GM12878 (cell line): ENCODE measurements at places on chromosomes 3 and 15.

DNA sequence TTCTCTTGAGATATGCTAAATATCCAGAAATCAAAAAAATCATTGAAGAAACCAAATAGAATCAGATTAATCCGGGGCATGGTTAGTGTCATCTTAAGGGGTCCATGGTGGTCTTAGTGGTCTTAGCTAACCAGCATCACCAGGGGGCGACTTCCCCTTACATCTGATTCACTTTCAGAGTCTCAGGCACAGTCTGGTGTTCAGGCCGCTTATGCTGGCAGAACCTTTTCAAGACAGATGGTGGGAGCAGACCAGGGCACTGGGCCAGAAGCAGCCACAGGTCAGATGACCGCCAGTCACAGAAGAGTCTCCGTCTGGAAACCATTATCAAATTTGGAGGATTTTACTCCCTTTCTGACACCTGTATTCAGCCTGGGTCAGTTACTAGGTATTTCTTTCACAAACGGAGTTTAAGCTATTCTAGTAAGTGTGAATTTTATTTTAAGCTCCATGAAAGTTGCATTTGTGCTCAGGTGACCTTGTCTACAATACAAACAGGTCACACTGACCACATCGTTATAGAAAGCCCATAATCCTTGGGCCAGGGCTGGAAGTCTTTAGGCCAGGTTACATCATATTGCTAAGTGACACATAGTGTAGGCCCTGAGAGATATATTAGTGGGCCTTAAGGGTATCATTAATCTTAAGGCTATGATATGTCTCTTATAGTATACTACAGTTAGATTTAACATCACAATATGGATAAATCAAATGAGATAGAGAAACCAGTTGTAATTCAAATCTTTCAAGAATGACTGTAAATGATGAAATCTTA lies 365.5 kb downstream of the GBE1 start:
- no peaks in the 10 kb centered on the region for H3K4me1 ChIP-seq
- H3K36me3 ChIP-seq: no peaks in the 10 kb centered on the region
- H3K27me3 ChIP-seq: no peaks in the 10 kb centered on the region
- no peak overlapping the region for H3K4me3 ChIP-seq
- no peak for DNase-seq
- H3K27ac ChIP-seq: no peak overlapping the region

DNA sequence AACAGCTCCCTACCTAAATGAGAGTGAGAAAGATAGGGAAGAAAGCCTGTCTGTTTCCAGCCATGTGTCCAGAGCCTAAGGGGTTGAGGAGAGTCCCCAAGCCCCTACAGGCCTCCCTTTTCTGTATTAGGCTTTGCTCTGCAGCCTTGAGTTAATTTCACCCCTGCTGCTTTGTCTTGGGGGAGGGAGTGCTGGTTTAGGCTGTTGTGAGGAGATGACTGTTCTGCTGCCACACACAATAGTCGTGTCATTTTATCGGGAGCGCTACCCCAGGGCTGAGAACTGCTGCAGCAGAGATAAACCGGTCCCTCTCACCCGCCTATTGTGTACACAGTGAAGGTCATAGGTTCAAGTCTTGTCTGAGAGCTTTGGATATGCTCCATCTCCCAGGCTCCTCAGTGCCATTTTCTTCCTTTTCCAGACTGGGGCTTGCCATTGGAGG lies 1.4 kb downstream of the ZNF609 start:
- H3K4me1 ChIP-seq: peaks cover 46% of the 10 kb centered on the region
- H3K27ac ChIP-seq: peak overlapping the region; percentile 79
- H3K36me3 ChIP-seq: no peaks in the 10 kb centered on the region
- DNase-seq: no peak
- H3K27me3 ChIP-seq: no peaks in the 10 kb centered on the region

DNA sequence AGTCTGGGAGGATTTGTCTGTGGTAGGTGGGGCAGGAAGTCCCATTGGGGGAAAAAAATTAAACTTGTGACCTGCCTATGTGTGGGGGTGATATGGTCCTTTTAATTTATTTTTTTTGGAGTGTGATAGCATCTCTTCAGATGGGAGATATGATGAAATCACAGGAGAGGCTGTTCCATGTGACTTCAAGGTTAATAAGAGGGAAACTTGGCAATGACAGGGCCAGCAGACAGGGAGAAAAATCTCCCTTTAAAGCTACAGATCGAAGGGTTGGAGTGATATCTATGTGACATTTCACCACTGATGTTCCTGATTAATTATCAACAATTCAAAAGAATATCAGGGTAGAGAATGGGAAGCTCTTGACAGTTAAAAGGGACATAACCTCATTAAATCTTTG lies 886.9 kb downstream of the TUSC7 start:
- H3K27ac ChIP-seq: no peak overlapping the region
- no peaks in the 10 kb centered on the region for H3K36me3 ChIP-seq
- peaks cover 3% of the 10 kb centered on the region; the same call in 1 of the 2 replicates for H3K4me1 ChIP-seq
- DNase-seq: no peak
- no peaks in the 10 kb centered on the region for H3K27me3 ChIP-seq

DNA sequence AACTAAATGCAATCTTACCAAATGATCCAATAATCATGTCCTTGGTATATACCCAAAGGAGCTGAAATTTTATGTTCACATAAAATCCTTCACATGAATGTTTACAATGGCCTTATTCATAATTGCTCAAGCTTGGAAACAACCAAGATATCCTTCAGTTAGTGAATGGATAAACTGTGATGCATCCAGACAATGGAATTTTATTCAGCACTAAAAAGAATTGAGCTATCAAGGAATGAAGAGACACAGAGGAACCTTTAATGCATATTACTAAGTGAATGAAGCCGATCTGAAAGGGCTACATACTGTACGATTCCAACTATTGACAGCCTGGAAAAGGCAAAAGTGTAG lies 168.4 kb downstream of the PDE8A start:
- DNase-seq: no peak
- no peak overlapping the region for H3K4me3 ChIP-seq
- no peaks in the 10 kb centered on the region for H3K36me3 ChIP-seq
- H3K27ac ChIP-seq: no peak overlapping the region
- H3K4me1 ChIP-seq: no peaks in the 10 kb centered on the region
- no peaks in the 10 kb centered on the region for H3K27me3 ChIP-seq

- peaks cover 2% of the 10 kb centered on the region; the same call in 1 of the 2 replicates for H3K4me1 ChIP-seq
- peaks cover 8% of the 10 kb centered on the region for H3K27me3 ChIP-seq
- H3K4me3 ChIP-seq: no peak overlapping the region
- H3K36me3 ChIP-seq: no peaks in the 10 kb centered on the region
Measured at GRCh38 chr3:9503283-9503682, 50.3 kb downstream of the LHFPL4 start.

DNA sequence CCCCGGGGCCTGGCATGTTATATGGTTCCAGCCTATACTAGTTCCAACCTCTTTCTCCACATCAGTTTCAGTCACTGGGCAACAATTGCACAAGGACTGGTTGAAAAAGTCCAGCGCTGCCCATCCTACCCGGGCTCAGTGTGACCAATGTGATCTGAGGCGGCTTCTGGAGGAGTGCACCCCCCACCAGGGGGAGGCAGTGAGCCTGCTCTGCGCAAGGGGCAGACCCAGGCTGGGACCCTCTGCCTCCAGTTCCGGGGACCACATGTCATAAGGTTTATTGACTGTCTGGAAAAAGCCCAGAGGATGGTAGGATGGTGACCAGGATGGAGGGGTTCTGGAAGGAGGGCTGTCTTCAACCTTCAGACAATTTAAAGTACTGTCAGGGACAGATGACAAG lies 25.6 kb upstream of the NR2E3 start:
- no peaks in the 10 kb centered on the region for H3K27me3 ChIP-seq
- DNase-seq: no peak
- H3K4me1 ChIP-seq: peaks cover 22% of the 10 kb centered on the region
- no peak overlapping the region for H3K4me3 ChIP-seq
- no peaks in the 10 kb centered on the region for H3K36me3 ChIP-seq

- H3K36me3 ChIP-seq: no peaks in the 10 kb centered on the region
- no peak overlapping the region for H3K4me3 ChIP-seq
- no peaks in the 10 kb centered on the region for H3K4me1 ChIP-seq
- H3K27ac ChIP-seq: no peak overlapping the region
Measured at GRCh38 chr3:44415421-44415820, 62.0 kb downstream of the ZNF445 start.

- H3K36me3 ChIP-seq: peaks cover 46% of the 10 kb centered on the region
- peaks cover 14% of the 10 kb centered on the region for H3K4me1 ChIP-seq
- H3K27me3 ChIP-seq: no peaks in the 10 kb centered on the region
- DNase-seq: no peak
- H3K27ac ChIP-seq: no peak overlapping the region
Measured at GRCh38 chr3:127701280-127701911, 28.6 kb downstream of the ABTB1 start.

GRCh38 chr15:74785194-74786032 lies 3.5 kb downstream of the CSK start:
- no peaks in the 10 kb centered on the region for H3K27me3 ChIP-seq
- H3K36me3 ChIP-seq: no peaks in the 10 kb centered on the region; the same call in 1 of the 2 replicates
- DNase-seq: no peak
- peak overlapping the region; percentile 96 for H3K27ac ChIP-seq
- peak overlapping the region; percentile 94 for H3K4me3 ChIP-seq

GRCh38 chr15:81531109-81531592 lies 157.1 kb upstream of the TMC3 start:
- no peak overlapping the region for H3K27ac ChIP-seq
- DNase-seq: no peak
- no peaks in the 10 kb centered on the region for H3K36me3 ChIP-seq
- H3K4me3 ChIP-seq: no peak overlapping the region

GRCh38 chr15:99054025-99054387 lies 46.4 kb upstream of the PGPEP1L start:
- no peak overlapping the region for H3K27ac ChIP-seq
- no peaks in the 10 kb centered on the region for H3K36me3 ChIP-seq
- DNase-seq: no peak
- H3K27me3 ChIP-seq: no peaks in the 10 kb centered on the region

DNA sequence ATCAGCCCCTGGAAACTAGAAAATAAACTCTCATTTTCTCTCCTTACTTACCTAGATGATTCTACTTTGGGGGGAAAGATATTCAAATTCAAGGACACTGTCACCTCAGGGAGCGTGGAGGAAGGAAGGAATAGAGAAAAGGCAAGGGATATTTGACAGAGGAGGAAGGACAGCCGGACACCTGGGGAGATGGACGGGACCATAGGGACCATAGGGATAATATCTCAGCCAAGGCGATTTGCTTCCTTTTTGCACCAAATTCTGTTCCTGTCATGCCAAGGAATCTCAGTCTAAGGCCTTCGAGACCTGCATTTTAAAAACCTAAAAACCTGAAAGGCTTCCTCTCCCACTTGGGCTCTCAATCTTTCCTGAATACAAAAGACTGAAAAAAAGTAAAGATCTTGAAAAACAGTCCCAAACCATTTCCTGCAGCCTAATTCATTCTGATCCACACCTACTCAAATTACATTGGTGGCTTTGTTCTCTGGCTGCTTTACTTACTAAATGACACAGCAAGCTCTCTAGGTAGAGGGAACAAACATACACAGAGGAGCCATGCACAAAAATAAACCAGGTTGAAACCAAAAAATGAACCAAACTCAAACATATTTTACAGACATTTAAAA lies 73.9 kb upstream of the SLC24A5 start:
- no peak for DNase-seq
- no peaks in the 10 kb centered on the region for H3K27me3 ChIP-seq
- H3K4me1 ChIP-seq: no peaks in the 10 kb centered on the region
- H3K27ac ChIP-seq: no peak overlapping the region
- H3K4me3 ChIP-seq: no peak overlapping the region

DNA sequence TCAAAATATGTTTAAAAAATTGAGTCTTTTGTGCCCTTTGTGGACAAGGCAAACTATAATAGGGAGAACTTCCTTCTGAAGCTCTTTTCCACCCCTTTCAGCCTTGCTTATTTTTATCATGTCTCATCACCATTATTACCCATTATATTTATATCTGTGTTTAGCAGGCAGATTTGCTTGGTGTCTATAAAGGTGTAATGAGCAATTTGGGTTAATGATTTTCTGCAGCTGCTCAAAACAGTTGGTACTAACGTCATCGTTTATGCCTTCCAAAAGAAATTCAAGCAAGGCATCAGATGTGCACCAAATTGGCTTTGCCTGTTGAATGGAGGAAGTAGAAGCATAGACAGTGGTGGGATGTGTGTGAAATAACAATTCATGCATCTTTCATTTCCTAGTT lies 483.7 kb upstream of the SGO1 start:
- no peaks in the 10 kb centered on the region for H3K36me3 ChIP-seq
- no peaks in the 10 kb centered on the region for H3K4me1 ChIP-seq
- H3K27ac ChIP-seq: no peak overlapping the region
- no peak overlapping the region for H3K4me3 ChIP-seq
- no peak for DNase-seq

DNA sequence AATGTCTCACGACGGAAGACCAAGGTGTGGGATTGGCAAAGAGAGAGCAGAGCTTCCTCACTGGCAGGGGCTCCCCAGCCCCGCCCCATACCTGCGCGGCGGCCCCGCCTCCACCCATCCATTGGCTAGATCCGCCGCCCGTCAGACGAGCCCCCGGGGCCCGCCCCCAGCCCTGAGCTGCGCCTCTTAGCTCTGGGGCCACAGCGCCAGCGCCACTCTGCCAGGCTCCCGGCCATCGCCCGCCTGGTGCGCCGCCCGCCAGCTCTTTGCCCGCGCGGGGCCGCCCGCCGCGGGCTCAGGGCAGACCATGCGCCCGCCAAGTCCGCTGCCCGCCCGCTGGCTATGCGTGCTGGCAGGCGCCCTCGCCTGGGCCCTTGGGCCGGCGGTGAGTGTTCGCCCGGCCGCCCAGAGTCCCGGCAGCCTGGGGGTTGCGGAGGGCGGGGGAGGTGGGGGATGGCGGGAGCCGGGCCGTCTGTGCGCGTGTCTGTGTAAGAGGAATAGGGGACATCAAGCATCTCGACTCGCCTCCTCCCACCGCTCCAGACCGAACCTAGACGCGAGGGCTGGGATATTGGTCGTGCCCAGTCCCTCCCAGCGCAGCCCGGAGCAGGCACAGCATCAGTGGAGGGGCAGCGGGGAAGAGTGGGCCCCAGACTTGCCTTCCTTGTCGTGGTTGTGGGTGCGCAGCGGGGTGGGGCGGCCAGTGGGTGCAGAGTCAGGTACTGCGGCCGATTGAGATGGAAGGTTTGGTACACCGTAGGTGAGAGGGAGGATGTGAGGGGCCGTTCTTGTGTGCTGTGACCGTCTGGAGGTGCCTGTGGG lies at the start of gene VIPR1:
Gene VIPR1, plus strand, starts transcription at position 215 of the 822 bp plus-strand sequence. Its CDS starts 93 bp downstream, at position 308.
- peaks cover 13% of the 10 kb centered on the region for H3K27me3 ChIP-seq
- no peak for DNase-seq
- no peak within 1 kb of the TSS for H3K27ac ChIP-seq
- H3K4me3 ChIP-seq: peak within 1 kb of the TSS; percentile 87

GRCh38 chr15:78307976-78308375 lies 8.6 kb upstream of the SKIC8 start:
- H3K4me3 ChIP-seq: no peak overlapping the region
- no peaks in the 10 kb centered on the region for H3K36me3 ChIP-seq
- no peaks in the 10 kb centered on the region for H3K4me1 ChIP-seq

DNA sequence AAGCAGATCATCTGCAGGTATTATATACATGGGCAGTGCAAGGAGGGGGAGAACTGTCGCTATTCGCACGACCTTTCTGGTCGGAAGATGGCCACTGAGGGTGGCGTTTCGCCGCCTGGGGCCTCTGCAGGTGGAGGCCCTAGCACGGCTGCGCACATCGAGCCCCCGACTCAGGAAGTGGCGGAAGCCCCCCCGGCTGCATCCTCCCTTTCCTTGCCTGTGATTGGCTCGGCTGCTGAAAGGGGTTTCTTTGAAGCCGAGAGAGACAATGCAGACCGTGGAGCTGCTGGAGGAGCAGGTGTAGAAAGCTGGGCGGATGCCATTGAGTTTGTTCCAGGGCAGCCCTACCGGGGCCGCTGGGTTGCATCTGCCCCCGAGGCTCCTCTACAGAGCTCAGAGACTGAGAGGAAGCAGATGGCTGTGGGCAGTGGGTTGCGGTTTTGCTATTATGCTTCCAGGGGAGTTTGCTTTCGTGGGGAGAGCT lies 639 bp downstream of the MKRN3 start:
- H3K36me3 ChIP-seq: no peaks in the 10 kb centered on the region
- H3K4me1 ChIP-seq: no peaks in the 10 kb centered on the region
